Activated T-helper 17 cell treated with anti-CD3 and anti-CD28 coated beads, Interleukin-2, amount 50 U/mL, for 72 hours (primary cell): ENCODE measurements at places on chromosomes 4 and X.

GRCh38 chrX:46587753-46588171 is 14.2 kb downstream of the CHST7 start:
- peak; percentile 43 for ATAC-seq

GRCh38 chr4:111031596-111031995 is 408.7 kb upstream of the PITX2 start:
- no peak for ATAC-seq

- peak; percentile 11 for ATAC-seq
These were observed 7.3 kb downstream of the SPARCL1 start for GRCh38 chr4:87521757-87522374.

GRCh38 chr4:163651761-163652160 is 157.3 kb downstream of the TMA16 start:
- no peak for ATAC-seq

DNA sequence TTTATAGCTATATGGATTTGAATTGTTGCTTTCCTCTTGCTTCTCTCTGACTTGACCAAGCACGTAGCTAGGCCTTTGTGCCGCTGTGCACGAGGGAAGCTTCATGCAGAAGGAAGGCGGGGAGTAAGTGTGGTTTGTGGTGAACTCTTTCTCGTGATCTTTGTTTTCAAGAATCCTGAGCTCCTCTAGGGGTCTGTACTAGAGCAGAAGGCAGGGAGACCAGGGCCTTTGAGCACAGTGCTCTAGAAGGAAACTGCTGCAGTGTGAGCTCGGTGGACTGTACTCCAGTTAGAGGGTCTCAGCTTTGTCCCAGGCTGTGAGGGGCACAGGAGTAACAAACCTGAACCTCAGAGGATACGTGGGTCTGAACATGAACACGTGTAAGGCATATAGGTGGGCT is 49.0 kb downstream of the AGA start:
- peak; percentile 55 for ATAC-seq

GRCh38 chr4:132097041-132097440 is 1052.1 kb upstream of the PCDH10 start:
- no peak for ATAC-seq

DNA sequence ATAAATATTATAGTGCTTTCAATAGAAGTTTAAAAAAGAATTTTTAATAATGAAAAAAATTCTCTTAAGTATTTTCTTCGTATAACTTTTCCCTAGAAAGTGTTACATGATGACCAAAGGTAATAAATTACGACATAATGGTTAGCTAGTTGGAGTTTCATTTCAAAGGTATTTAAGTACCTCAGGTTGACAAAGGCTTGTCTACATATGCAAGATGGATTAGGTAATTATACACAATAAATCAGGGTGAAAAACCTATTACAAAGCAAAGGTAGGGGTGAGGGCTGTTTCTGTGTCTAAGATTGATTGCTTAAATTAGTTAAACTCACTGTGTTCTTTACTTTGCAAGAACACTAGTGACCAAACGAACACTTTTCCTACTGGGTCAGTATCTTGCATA is 508.5 kb upstream of the FAT1 start:
- no peak for ATAC-seq

DNA sequence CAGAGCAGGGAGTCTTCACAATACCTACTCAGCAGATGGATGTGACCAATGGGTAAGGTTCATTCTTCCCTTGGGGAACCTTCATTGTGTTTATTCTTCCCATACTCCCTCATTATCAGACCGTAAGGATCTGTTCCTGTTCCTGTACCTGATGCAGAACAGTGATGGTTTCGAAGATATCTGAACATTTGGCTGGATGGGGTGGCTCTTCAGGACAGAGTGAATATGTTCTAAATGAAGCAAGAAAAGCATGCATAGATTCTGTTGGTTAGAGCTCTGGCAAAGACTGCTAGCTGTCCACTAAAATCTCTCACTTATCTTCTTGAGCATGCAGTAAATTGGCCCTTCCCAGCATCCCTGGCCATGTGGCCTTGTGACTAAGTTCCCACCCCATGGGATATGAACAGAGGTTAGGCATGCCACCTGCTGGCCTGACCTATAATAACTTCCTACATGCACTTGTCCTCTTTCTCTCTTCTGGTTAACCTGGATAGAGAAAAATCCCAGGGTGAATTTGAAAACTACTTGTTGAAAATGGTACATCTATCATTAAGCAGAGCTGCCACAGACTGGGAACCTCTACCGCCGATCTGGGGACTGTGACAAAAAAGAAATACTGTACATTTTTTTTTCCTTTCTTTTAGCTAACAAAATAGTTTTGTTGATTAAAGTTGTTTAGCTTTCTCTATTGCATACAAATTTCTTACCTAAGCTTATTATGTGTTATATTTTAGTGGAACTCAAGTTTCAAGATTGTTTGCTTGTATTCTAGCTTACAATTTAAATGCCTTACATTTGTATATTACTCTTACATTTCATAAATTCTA is 60.0 kb upstream of the BANK1 start:
- peak; percentile 88 for ATAC-seq

DNA sequence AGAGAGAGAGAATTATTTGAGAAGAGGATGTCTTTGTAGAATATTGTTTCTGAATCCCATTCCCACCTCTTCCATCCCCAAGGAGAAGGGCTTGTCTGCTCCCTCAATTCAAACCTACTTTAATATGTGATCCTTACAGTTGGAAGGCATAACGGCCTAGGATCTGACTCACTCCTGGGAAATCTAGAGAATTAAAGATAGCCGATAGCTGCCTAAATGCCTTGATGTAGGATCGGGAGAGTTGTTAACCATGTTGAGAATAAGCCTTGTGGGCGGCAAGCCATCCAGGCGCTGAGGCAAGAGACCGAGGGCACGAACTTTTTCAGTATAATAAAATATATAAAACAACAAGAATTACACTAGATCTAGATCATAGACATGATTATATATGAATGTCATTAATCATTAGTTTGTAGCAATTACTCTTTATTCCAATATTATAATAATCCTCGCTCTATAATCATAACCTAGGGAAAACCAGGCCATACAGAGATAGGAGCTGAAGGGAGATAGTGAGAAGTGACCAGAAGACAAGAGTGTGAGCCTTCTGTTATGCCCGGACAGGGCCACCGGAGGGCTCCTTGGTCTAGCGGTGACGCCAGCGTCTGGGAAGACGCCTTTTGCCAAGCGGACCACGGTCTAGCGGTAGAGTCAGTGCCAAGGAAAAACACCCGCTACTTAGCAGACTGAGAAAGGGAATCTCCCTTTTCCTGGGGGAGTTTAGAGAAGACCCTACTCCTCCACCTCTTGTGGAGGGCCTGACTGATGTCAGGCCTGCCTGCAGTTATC is 13.5 kb downstream of the EMCN start:
- no peak for ATAC-seq

- ATAC-seq = no peak
These were observed 7.0 kb downstream of the FHIP1A start for GRCh38 chr4:151415978-151416377.

DNA sequence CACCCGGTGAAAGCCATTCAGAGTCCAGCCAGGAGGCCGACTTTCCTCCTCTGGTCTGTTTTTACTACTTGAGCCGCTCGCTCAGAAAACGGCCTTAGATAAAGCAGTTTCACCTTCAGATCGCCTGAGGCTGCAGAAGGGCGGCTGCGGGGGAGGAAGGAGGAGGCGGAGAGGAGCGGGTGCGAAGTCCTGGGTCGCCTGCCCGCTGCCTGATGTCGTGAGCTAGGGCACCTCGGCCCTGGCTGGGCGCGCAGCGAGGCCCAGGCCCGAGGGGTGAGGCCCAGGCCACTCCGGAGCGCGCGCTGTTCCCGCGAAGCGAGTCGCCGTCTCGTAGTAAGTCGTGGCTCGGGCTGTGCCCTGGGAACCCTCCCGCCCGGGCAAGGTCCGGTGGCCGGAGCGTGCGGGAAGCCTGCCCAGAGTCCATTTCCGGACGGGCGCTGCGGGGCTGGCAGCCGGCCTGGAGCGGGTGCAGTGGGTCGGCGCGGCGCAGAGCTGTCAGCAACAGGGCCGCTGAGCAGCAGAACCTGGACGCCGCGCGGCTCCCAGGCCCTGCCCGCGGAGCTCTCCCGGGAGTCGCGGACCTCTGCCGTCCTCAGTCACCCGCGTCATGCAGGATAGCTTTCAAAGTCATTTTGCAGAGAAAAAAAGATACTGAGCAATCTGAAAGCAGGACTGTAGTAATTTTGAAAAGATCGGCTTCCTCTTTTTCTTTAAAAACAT is 18.6 kb downstream of the TRIM2 start:
- ATAC-seq = peak; percentile 69

GRCh38 chr4:35493977-35494376 is 750.3 kb downstream of the ARAP2 start:
- no peak for ATAC-seq

- no peak for ATAC-seq
These were observed 1.6 kb downstream of the MID2 start for GRCh38 chrX:107827030-107827831.

- no peak for ATAC-seq
These were observed 44.9 kb downstream of the CENPC start for GRCh38 chr4:67500373-67500772.

DNA sequence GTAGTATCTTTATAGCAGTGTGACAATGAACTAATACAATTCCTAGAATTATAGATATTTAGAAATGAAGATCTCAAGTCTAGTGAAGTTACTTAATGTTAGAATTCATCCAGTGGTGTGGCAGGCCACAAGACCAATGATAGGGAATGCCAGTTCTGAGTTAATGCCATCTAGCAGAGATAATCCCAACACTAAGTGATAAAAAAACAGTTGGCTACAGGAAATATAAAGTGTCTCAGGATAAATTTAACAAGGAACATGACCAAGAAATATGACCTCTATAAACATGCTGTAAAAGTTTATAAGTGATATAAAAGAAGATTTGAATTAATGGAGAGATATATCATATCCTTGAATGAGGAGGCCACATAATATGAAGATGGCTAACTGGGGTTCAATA is 1790.5 kb upstream of the ADGRL3 start:
- ATAC-seq = no peak

DNA sequence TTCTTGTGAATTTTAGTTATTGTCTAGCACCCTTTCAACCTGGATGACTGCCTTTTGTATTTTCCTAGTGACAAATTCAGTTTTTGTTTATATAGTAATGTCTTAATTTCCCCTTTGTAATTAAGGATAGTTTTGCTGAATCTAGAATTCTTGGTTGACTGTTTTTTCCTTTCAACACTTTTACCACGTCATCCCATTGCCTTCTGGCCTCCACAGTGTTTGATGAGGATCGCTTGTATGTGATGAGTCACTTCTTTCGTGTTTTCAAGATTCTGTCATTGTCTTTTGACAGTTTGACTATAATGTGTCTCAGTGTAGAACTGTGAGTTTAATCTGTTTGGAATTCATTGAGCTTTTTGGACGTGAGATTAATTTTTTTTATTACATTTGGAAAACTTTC is 30.1 kb downstream of the KDM6A start:
- peak; percentile 90 for ATAC-seq

DNA sequence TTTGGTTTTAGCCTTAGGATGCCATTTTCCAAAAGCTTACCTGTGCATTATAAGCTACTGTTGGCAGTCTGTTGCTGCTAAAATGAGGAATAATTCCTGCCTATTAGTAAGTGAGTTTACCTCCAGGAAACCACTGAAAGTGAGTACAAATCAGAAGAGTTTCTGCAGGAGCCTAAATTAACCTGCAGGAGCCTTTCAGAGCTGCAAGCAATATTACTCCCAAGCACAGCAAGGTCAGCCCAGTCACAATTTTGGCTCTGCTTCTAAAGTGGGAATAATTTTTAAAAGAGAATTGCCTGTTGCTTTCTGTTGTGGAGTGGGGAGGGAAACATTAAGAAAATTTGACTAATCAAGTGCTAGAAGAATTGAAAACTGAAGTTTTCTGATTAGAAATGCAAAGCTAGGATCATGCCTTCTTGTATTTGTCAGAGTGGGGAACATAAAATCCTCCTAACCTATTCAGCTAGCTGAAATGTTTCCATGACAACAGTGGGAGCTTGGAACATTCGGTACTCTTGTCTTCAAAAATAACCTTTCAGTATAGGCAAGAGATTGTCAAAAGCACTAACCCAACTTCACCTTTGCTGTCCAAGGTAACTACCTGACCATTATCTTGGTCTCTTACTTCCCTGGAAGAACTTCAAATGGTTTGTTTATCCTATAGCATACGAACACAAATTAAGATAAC is 193.2 kb downstream of the COMMD8 start:
- no peak for ATAC-seq

DNA sequence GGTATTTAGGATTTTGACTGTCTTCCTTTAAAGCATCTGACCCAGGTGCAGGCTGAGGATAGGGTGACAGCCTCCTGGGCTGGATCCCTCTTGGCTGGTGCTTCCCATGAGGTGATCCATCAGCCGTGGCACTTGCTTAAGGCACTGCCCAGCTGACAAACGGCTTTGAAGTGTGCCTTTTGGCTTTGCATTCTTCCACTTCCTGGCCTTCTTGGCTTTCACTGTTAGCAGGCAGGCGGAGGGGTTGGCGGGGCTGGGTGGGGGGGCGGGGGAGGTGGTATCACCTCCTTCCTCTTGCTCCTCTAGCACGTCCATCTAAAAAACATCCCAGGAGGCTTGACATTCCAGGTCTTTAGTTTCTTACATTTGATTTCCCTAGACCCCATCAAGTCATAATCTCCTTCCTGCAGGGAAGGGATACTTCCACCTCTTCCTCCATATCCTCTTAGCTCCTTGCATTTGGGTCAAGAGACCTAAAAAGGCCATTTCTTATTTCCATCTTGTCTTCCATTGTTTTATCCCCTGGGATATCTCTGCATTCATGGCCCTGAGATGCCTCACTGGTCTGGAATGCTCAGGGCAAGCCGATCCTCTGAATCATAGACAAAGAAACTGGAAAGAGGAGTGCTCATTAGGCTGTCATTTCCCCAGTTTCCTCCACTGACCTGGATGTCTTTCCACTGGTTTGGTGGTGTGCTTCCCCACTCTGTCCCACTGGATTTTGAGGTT is 11.3 kb upstream of the APLN start:
- no peak for ATAC-seq

DNA sequence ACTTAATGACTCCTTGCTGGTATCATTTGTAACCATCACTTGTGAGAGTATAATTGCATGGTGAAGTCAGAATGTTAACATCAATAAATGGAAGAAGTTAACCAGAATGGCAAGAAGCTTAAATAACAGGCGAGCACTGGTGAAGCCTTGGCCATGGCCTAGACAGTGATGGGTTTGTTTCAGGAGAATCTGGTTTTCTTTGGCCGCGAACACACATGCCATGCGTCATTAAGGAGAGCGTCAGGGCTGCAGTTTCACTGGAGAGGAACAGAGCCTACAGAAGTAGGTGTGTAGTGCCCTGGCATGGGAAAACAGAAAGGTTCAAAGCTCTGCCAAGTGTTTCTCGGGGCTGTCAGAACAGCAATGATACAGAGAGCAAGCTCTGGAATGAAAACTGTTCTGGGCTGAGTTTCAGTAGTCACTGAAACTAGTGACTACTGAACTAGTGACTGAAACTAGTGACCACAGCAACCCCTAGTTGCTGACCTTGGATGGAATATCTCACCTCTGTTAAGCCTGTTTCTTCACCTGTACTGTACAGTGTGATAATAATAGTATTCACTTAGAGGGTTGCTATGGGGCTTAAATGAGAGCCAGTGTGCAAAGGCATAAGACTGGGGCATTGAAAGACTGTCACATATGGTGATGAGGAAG is 93.8 kb downstream of the C4orf51 start:
- ATAC-seq = peak; percentile 89
